ENCODE measurements at places on chromosomes 11 and 22.

- DNase-seq = no peak
Observed at GRCh38 chr22:19138217-19139000, 6.0 kb downstream of the ESS2 start.

- no peak for DNase-seq
Observed at GRCh38 chr11:43376594-43376993, 17.9 kb downstream of the TTC17 start.

DNA sequence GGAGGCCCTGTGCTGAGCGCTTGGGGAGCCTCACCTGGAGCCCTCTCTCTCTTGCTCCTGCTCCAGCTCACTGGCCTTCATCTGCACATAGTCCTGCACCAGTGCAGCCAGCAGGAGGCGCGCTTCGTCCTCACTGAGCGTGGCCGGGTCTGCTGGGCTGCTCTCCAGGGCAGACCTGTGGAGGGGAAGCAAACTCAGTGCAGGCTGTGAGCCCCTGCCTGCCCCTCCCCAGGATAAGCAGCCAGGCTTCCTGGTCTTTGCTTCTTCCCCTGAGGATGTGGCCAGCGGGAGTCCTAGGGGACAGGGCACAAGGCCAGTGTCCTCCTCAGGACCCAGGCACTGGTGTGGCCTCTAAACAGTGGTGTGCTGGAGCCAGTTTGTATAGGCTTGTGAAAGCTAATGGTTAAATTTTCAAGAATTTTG, 2.2 kb downstream of the CALCA start:
- DNase-seq = no peak

DNA sequence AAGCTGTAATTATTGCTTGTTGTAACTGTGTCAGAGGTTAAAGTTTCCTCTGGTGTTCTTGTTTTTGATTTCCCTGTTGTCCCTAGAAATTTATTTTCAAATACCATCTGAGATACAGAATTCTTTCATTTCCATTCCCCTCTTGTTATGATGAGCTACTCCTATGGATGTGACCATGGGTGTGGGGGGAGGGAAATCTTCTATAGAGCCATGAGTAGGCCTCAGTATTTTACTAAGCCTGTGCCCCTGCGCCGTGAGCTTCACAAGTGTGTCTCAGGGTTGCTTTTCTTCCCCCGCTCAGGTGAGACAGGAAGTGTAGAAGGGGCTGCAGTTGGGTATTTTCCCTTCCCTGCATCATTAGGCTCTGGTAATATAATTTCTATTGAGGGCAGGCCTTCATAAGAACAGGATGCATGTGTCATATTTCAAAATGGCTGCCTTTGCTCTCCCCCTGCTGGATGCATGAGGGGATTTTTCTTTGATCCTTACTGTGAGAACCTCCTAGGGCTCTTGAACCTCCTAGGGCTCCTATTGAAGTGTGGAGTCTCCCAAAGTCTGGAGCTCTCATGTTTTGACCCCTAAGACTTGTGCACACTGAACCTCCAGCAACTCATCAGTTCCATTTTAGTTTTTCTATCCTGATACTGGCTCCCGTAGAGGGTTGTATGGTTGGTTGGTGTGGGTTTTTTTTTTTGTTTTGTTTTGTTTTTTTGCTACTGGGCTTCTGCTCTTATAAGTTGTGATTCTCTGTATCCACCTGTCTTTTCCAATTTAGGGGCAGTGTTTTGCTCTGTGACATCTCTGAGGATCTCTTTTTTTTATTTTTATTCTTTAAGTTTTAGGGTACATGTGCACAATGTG, 658.2 kb downstream of the NTM start:
- no peak for DNase-seq

GRCh38 chr11:76237914-76238313, 31.6 kb upstream of the WNT11 start:
- no peak for DNase-seq

GRCh38 chr22:50203288-50203687, 2.5 kb downstream of the SELENOO start:
- no peak for DNase-seq

DNA sequence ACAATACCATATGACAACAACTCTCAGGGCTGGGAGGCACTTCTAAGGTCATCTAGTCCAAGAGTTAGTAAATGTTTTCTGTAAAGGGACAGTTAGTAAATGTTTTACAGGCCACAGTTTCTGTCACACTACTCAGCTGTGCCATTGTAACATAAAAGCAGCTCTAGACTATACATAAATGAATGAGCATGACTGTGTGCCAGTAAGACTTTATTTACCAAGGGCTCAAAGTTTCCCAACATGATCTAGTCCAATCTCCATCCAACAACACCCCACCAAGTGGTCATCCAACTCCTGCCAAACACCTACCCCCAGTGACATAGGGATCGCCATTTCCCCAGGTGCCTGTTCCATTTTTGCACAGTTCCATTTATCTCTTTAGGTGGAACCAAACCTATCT, 12.1 kb downstream of the SERGEF start:
- DNase-seq = no peak

DNA sequence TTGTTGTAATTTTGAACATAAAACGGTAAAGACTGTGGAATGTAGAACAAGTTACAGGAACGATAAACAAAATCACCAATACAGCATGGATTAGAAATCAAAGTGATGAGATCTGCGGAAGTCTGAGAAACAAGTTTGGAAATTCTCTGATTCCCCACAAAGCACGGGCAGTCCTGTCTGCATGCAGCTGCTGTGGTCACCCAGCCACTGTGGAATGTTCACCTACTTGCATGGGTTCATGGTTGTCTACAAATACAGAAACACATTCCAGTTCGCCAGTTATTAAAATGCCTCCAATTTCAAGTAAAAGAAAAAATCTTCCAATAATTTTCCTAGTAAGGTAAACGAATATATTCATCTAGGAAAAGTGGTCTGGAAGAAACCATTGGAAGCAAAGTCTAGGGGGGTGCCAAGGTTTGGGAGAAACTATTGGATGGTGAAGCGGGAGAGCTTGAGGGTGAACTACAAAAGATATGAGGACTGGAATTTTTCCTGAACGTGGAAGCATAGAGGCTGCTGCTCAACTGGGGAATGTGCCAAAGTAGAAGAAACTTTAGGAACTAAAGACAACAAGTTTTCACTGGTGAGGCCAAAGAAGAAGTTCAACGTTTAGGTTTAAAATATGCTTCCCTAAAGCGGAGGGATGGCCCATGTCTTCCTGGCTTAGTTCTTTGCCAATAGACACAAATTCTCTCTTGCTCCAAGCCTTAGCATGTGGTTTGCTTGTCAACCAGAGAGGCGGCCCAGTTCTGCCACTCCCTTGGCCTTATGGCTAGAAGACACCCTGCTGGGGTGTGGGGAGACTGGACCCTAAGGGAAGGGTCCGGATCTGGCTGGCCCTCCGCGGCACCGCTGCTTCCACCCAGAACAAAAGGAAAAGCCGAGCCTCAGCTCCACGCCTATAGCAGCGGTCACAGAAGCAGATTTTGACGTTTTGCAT, 70.2 kb downstream of the CTTN start:
- DNase-seq = no peak

- DNase-seq = no peak
Observed at GRCh38 chr11:6545917-6546605, 49.0 kb downstream of the DNHD1 start.

GRCh38 chr11:123507043-123507442, 77.0 kb downstream of the GRAMD1B start:
- DNase-seq = no peak

GRCh38 chr22:46482056-46482675, 55.3 kb downstream of the CELSR1 start:
- no peak for DNase-seq

- DNase-seq = no peak
Observed at GRCh38 chr22:19970031-19970478, 28.4 kb upstream of the TXNRD2 start.

- DNase-seq = no peak
Observed at GRCh38 chr22:27617214-27617881, 184.2 kb downstream of the MN1 start.

DNA sequence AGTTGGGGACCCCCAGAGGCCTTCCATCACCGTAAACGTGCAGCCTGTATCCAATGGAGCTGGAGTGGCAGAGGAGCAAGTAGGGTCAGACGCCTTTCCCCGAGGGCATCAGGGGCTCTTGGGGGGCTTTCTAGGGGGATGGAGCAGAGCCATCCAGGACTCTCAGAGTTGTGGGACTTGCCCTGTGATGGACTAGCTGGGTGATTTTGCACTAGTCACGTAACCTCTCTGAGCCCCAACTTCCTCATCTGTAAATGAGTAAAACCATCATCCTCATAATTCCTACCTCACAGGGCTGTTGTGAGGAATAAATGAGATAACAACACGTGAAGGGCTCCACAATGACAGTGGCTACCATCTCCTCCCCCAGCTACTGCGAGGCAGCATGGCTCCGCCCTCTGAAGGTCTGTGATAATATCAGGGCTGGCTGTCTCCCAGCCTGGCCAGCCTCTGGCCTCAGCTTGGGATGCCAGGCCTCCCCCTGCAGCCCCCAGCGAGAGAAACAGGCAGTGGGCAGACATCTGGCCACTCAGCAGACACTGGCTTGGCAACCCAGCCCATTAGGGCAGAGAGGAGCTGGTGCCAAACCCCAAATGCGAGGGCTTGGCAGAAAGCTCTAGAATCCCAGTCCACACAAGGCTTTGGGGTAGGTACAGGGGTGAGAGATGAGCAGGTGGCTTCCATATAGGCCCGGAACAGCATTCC, 6.7 kb downstream of the USP2 start:
- DNase-seq = no peak

GRCh38 chr11:72553706-72554105, 119.4 kb upstream of the CLPB start:
- no peak for DNase-seq

DNA sequence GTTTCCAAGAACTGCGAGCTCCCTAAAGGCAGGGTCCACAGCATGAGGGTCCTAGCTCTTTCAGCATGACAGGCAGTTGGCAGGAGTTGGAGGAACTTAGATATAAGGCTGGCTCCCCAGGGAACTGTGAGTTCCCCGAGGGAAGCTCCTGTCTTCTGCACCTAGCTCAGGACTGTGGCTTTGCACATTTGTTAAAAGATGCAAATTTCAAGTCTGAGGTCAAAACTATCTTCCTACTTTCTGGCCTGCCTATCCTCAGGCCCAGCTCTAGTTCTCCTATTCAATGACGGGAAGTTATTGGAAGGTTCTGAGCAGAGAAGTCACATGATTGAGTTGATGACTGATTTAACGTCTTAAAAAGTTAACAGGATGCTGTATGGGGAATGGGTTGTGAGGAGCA, 11.7 kb upstream of the UCP3 start:
- no peak for DNase-seq

- DNase-seq = no peak
Observed at GRCh38 chr11:60848714-60849151, 6.8 kb downstream of the CCDC86 start.

DNA sequence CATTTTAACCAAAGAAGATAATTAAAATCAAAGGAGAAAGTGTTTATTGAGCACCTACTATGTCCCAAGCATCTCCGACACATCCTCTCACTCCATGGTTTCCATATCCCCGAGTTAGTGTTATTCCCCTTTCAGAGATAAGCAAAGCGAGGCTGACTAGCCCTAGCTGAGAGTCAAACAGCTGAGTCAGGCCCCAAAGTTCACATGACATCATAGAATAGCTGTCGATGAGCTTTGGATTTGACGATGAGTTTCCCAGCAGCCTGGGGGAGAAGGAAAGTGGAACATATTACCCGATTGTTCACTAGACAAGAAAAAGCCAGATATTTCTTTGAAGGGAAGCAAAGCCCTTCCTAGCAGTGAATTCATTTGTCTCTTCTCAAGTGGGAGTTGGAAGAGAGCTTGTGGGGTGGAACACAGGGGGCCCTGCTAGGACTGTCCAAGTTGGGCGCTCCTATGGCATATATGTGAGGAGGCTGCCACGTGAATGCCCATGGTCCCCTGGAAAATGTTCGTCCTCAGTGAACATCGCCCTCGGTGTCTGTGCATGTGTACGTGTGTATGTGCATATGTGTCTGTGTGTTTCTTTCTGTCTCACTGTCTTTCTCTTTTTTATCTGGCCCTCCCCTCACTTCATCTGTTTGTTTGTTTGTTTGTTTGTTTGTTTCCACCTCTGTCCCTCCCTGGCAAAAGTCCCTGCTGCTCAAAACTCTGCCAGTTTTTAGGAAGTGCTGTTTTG, 493 bp upstream of the CYTH4 start:
- DNase-seq = no peak

- DNase-seq = no peak
Observed at GRCh38 chr22:11042116-11042515, 4485.9 kb upstream of the OR11H1 start.

- no peak for DNase-seq
Observed at GRCh38 chr11:110000850-110001249, 92.3 kb upstream of the ZC3H12C start.

DNA sequence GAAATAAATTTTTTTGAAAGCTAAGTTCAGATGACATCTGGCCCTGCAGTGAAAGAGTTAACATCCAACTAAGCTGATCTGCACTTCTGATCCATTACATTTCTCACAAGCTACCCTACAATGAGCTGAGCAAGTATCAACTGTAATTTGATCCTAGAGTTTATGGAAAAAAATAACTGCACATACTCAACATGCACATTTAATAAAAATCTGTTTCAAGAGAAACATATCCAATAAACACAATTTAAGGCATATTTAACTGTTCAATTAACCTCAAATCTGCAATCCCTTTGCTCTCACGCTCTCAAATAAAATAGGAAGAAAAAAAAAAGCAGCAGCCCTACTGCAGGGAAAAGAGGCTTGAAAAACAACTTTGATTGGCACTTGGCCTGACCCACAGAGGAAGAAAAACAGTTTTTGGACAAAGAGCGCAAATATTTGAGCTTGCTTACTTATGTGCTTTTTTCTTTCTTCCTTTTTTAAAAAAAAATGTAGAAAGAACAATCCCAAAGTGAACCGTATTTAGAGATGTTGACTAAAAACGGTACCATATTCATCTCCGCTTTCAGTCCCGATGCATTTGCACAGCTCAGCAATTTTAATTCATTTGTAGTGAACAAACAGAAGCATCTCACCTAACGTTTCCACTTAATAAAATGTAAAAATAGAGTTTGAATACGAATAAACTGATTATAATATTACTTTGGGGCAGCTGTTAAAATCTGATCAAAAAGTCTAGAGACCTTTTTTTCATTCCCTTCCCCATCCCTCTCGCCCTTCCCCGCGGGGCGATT, 1.6 kb downstream of the SESN3 start:
- DNase-seq = no peak

- DNase-seq = no peak
Observed at GRCh38 chr11:128297091-128297651, 290.2 kb downstream of the ETS1 start.

GRCh38 chr11:125987066-125987641, 41.3 kb downstream of the VSIG10L2 start:
- DNase-seq = no peak

DNA sequence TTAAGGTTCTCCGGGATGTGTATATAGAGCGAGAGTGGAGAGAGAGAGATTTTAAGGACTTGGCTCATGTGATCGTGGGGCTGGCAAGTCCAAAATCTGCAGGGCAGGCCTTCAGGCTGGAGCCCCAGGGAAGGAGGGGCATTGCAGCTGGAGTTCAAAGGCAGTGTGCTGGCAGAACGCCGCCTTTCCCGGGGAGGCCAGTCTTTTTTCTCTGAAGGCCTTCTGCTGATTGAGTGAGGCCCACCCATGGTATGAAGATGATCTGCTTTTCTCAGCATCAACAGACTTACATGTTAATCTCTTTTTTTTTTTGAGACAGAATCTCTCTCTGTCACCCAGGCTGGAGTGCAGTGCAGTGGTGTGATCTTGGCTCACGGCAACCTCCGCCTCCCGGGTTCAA, 25.4 kb downstream of the FBLN1 start:
- DNase-seq = no peak

All from activated CD4-positive, alpha-beta T cell treated with anti-CD3 and anti-CD28 coated beads for 4 hours (primary cell).